ENCODE measurements at places on chromosomes 2 and 18.
A peak's percentile ranks its signal among the peaks of the same experiment; 100 is the strongest.

GRCh38 chr2:40546439-40547191 is 94.7 kb upstream of the SLC8A1 start:
- no peak for DNase-seq

GRCh38 chr2:127768775-127769479 is 42.0 kb downstream of the WDR33 start:
- DNase-seq, result no peak

GRCh38 chr2:146481629-146482028 is 1363.2 kb upstream of the ACVR2A start:
- no peak for DNase-seq

DNA sequence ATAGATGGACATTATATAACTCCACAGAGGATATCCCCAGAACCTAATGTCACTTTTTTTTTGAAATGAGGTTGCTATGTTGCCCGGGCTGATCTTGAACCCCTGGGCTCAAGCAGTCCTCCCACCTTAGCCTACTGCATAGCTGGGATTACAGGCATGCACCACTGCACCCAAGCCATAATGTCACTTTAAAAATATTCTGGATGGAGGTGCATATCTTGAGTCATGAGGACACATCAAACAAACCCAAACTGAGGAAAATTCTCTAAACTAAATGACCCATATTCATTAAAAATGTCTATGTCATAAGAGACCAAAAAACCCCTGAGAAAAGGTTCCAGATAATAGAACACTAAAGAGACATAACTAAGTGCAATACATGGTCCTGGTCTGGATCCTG is 36.3 kb downstream of the OSGEPL1 start:
- DNase-seq, result no peak

- no peak for DNase-seq
Observed at GRCh38 chr2:39275016-39275415, 31.2 kb upstream of the CDKL4 start.

DNA sequence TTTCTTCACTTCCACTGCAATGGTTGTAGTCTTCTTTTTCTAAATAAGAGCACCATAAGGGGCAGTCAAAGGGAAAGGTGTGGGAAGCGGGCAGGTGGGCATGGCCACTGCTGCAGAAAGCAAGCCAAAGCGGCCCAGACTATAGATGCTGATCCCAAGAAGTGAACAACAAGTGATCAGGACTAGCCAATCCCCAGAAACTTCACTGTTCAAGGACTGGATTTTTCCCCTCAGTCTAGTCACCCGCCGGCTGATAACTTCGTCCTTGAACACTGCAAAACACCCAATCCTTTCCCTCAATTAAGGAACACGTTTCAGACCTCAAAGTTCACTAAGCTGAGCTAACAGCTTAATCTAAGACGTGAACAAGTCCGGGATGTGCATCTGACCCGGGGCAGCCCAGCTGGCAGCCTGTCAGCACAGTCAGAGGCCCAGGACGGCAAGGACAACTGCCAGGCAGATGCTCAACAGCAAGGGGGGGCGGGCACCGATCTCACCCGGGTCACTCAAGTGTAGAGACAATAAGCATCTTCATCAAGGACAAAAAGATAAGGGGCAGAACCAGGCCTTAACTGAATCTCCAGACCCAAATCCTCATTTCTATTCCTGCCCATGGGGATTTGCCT is 59.8 kb downstream of the HDLBP start:
- no peak for DNase-seq

DNA sequence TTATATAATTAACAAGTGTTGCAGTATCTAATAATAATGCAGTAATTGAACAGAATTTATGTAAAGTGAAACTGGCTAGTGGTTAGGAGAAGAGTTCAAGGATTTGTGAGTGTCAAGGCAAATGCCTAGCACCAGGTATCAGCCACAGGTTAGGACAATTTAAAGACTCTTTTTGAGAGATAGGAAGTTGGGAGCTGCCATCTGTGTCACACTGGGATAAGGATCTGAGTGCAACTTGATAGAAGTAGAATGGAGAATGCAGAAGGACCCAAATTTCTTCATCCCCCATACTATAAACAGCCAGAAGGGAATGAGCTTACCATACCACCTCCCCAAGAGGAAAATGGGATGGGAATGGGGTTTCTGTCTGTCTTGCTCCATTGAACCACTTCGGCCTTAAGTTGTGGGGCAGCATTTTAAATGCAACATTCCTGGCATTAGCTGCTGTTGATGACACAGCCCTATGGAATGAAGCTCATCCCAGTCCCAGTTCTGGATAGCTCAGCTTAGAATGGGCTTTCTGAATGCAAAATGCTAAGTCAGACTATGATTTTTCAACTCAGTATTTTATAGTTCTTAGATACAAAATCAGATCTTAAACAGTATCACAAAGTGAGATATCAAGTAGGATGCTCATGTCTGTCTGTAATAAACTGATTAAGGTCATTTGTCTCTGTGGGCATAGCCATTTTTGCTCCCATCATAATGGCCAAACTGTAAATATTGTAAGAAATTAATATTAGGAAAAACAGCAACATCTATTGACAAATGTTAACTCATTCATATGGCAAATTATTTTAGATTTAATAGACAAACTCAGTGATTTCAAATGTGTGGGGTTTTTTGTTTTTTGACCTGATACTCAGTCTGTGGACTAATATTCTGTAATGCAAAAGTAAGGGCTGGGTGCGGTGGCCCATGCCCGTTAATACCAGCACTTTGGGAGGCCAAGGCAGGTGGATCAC is 44.0 kb downstream of the GPR155 start:
- no peak for DNase-seq

GRCh38 chr18:80228051-80228848 is 19.1 kb downstream of the PARD6G start:
- DNase-seq, result no peak

DNA sequence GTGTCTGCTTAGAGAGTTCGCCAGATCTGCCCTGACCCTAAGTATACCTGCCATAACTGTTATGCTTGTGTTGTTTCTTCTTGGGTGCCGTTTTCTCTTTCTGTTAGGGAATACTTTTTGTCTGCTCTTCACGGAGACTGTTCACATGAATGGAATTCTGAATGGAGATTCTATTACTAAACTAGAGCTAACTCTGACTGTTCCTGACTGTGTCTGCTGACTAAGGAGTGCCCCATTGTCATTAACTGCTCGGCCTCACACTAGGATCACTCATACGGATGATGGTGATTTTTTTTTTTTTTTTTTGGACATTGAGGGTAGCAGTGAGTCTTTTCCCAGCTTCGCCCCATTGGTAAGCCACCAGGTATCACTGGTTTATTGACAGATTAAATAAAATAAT is 104.8 kb upstream of the SLC8A1 start:
- no peak for DNase-seq

- peak; percentile 8 for DNase-seq
Observed at GRCh38 chr18:22282311-22283115, 113.1 kb downstream of the GATA6 start.

GRCh38 chr2:29729932-29730331 is 191.5 kb downstream of the ALK start:
- no peak for DNase-seq

- no peak for DNase-seq
Observed at GRCh38 chr2:186683341-186683740, 10.5 kb upstream of the FAM171B start.

GRCh38 chr2:95041824-95042442 is 16.4 kb downstream of the MAL start:
- no peak for DNase-seq

DNA sequence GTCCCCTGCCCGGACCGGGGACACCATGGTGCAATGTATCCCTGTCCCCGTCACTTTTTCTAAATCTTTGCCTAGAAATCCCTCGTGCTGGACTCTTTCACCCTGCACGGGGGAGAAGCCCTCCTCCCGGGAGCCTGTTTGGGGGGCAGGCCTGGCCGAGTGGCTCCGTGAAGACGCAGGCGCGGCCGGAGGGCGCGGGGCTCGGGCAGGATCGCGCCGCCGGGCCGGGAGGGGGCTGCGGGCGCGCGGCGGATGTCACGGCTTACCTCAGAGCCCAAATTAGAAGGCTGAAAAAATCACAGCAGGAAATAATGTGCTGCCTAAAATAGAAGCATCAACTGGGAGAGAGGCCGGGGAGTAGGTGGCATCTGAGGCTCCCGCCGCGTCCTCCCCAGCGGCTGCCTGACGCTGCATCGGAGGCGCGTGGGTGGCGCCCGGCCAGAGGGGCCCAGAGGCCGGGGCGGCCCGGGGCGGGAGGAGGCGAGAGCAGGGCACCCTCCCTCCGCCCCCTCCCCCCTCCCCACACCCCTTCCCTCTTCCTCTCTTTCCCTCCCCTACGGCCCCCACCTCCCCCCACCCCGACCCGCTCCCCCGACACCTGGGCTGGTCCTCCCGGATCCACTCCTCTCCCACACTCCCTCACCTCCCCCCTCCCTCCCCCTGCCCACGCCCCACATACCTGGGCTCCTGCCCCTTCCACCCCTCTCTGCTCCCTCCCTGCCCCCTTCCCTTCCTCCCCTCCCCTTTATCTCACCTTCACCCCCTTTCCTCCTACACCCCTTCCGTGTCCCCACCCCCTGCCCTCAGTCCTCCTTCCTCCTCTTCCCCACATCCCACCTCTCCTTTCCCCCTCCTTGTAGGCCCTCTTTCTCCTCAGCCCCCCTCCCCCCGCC is 51.9 kb downstream of the SLC4A1AP start:
- DNase-seq, result peak; percentile 12

DNA sequence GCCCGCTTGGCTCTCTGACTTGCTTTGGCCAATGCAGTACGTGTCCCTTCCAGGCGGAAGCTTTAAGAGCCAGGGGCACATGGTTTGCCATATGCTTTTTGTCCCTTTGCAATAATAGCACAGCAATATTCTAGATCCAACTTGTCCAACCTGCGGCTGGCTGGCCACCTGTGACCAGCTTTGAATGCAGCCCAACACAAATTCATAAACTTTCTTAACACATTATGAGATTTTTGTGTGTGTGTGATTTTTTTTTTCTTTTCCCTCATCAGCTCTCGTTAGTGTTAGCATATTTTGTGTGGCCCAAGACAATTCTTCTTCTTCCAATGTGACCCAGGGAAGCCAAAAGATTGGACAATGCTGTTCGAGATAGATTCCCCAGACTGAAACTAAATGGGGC is 119.3 kb upstream of the SIX3 start:
- DNase-seq, result no peak

- DNase-seq, result no peak
Observed at GRCh38 chr2:221752781-221753180, 180.7 kb upstream of the EPHA4 start.

DNA sequence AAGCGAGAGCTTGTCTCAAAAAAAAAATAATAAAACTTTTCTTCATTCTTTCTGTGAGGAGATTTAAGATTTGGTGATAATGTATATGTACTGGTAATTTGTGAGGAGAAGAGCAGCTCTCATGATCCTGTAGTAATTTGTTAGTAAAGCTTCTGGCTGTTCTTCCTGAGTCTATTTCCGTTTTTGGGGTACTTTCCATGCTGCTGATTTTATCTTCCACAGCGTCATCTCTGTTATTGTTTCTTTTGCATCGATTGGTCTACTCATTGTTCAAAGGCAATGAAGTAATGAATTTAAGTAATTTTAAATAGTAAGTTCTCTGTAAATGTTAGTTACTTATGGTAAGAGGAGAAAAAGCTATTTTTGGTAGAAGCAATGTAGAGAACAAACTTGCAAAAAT is 12.0 kb downstream of the NDUFAF7 start:
- no peak for DNase-seq

DNA sequence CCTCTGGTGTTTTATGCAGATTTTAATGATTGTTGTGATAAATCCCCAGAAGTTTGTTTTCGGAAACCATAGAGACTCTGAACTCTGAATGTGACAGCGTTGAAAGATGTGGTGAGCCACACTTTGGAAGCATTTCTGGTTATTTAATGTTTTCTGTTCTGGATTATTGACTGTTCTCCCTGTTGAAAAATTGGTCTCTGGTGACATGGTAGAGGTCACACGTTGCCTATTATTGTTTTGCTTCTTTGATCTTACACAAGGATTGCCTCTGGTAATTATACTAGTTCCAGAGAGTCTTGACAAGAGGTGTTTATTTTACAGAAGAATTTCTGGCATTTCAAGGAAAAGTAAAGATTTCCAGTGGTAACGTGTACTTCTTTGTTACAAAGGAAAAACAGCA is 127.1 kb downstream of the GREB1L start:
- no peak for DNase-seq

- no peak for DNase-seq
Observed at GRCh38 chr2:9806298-9806610, 37.0 kb upstream of the TAF1B start.

DNA sequence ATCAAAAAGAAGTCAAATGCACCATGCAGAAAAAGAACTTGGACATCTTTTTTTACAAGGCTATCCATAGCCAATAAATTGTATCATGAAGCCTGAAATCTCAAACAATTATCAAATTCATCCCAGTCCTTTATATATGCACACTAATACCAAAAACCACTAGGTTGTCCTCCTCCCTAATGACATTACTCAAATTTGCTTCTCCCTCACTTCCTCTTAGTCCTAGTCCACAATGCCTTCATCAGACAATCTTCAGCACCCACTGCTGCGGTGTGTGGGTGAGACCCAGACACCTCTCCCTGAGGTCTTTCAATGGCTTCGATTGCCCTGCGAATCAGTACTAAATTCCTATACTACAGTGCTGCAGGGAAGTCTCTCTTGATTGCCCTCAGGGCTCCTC is 58.1 kb downstream of the CLASP1 start:
- DNase-seq, result no peak

GRCh38 chr2:112520234-112520783 is 22.0 kb upstream of the POLR1B start:
- no peak for DNase-seq

- DNase-seq, result no peak
Observed at GRCh38 chr2:215238485-215239098, 73.3 kb upstream of the ATIC start.

- no peak for DNase-seq
Observed at GRCh38 chr2:84899304-84900204, 5.9 kb upstream of the TMSB10 start.

- DNase-seq, result no peak
Observed at GRCh38 chr18:627231-627630, 30.2 kb upstream of the TYMS start.

GRCh38 chr2:217789736-217790181 is 213.0 kb downstream of the TNS1 start:
- DNase-seq, result peak; percentile 11

GRCh38 chr2:647003-647560 is 30.1 kb downstream of the TMEM18 start:
- DNase-seq, result no peak

- no peak for DNase-seq
Observed at GRCh38 chr2:26018184-26019055, 15.5 kb upstream of the RAB10 start.

DNA sequence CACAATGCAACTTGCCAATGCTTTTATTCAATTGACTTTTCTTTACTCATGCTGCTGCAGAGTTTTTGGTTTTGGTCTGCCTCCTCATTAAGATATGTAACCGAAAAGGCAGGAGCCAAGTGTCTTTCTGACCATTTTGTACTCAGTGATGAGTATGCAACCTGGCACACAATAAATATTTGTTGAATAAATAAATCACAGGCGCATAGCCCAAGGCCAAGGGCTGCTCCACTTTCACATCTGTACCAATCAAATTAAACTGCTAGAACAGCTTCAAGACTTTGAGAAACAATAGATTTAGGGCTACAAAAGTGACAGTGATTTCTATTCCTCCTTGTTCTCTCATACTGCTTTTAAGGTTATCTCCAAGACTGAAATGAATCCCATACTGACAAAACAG is 828.2 kb downstream of the RNF144A start:
- no peak for DNase-seq

- no peak for DNase-seq
Observed at GRCh38 chr18:22186484-22186971, 17.1 kb downstream of the GATA6 start.
